Thoracic aorta (tissue), 2 donors: ENCODE measurements at places on chromosomes 4 and X.

- H3K27me3 ChIP-seq, result no peaks in the 10 kb centered on the region
- no peak overlapping the region for H3K27ac ChIP-seq
- no peak overlapping the region for H3K4me3 ChIP-seq
- DNase-seq, result no peak
- H3K4me1 ChIP-seq, result no peaks in the 10 kb centered on the region
- no peaks in the 10 kb centered on the region for H3K36me3 ChIP-seq
Observed at GRCh38 chr4:101252721-101253120, 94.6 kb downstream of the PPP3CA start.

GRCh38 chrX:100207331-100208024 lies 202.6 kb downstream of the PCDH19 start:
- no peaks in the 10 kb centered on the region for H3K36me3 ChIP-seq
- DNase-seq, result no peak
- H3K27me3 ChIP-seq, result no peaks in the 10 kb centered on the region
- H3K27ac ChIP-seq, result no peak overlapping the region
- no peak overlapping the region for H3K4me3 ChIP-seq

GRCh38 chr4:163694385-163694784 lies 199.9 kb downstream of the TMA16 start:
- H3K4me1 ChIP-seq, result no peaks in the 10 kb centered on the region
- H3K27me3 ChIP-seq, result no peaks in the 10 kb centered on the region

DNA sequence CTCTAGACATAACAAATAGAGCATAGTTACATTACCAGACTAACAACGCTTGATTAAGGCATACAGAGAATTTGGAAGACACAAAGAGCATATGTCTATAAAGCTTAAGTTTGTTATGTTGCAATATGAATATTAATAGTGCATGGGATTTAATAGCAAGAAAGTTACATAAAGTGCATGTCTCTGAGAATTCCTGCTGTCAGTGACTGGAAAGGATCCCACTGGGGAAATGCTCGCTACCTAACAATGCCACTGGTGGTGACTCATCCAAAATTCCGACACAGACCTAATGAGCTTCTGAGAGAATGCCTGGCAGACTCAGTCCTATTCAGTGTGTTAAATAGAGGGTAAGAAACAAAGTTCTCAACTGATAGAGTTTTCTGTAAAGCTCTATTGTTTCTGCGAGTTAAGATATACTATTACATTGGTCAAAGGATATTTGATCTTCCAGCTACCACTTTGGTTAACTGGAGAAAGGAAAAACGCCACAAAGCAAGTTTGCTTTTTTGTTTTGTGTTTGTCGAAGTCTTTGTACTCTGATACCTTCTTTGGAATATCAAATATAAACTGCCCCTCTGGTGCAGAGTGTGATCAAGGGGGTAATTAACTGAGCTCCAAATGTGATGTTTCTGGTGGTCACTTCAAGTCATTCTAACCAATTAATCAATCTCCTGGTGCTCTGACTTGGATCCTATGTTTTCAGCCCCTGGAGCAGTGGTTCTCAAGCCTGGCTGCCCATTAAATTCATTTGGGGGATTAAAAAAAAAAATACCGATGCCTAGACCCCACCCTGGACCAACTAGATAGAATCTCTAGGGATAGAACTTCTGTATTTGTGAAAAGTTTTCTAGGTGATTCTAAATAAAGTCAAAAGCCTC lies 107.9 kb downstream of the PALLD start:
- H3K36me3 ChIP-seq, result no peaks in the 10 kb centered on the region
- no peaks in the 10 kb centered on the region for H3K4me1 ChIP-seq
- H3K27ac ChIP-seq, result peak overlapping the region; percentile 27
- H3K27me3 ChIP-seq, result no peaks in the 10 kb centered on the region

DNA sequence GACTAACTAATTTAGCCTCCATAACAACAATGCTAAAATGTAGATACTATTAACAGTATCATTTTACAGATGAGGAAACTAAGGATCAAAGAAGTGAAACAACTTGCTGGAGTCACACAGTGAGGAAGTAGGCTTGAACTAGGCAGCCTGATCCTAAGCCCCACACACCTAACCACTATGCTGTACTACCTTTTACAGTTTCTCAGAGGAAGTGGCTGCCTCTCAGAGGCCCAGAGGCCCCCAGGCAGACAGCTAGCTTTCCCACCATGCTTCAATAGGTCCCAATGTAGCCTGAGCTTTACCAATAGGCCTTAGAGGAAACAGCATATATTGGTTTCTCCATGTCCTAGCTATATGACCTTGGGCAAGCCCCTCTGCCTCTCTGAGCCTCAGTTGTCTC lies 69.4 kb upstream of the PJA1 start:
- no peaks in the 10 kb centered on the region for H3K27me3 ChIP-seq
- no peak for DNase-seq
- H3K4me3 ChIP-seq, result no peak overlapping the region

DNA sequence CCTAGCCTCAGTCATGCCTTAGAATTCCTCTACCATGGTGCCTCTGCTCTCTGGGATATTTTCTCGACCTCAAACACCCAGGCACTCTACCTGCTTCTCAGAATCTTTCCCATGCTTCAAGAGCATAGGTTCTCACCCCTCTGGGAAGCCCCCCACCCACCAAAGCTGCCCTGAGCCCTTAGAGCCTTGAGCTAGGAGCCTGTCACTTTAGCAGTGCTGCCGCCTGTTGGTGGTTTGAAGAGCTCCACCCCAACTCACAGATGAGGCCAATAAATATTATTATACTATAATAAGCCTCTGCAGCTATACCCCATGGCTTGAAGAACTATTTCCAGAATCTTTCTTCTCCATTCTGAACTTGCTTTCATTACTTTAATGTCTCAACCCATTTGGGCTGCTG lies 109.7 kb downstream of the RTL5 start:
- H3K4me3 ChIP-seq, result no peak overlapping the region
- H3K27me3 ChIP-seq, result no peaks in the 10 kb centered on the region
- H3K36me3 ChIP-seq, result no peaks in the 10 kb centered on the region
- H3K4me1 ChIP-seq, result no peaks in the 10 kb centered on the region
- H3K27ac ChIP-seq, result no peak overlapping the region

DNA sequence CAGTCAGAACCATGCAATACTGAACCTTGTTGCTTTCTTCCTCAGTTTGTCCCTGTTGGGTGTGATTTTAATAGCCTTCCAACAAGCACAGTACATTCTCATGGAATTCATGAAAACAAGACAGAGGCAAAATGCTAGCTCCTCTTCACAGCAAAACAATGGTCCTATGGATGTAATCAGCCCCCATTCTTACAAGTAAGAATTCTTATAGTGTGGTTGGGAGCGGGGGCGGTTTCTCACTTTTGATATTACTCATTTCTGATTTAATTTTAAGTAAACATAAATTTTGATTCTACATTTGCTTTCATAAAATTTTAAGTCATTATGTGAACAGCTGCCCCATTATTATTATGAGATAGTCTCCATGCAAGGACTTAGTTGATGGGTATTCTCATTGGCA lies 80.8 kb upstream of the TLR2 start:
- peaks cover 18% of the 10 kb centered on the region for H3K4me1 ChIP-seq
- no peak for DNase-seq
- H3K27ac ChIP-seq, result no peak overlapping the region
- no peak overlapping the region for H3K4me3 ChIP-seq

DNA sequence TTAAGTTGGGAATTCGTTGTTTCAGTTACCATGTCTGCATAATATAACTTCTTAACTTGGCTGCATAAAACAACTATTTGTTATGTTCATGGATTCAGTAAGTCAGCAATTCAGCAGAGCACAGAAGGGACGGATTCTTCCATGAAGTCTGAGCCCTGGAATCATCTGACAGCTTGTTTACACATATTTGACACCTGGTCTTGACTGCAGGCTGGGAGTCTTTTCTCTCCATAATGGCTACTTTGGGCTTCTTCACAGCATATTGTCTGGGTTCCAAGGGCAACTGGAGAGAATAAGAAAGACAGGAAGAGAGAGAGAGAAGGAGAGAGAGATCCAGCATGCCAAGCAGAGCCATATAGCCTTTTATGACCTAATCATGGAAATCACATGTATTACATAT lies 23.1 kb downstream of the CENPC start:
- H3K27ac ChIP-seq, result no peak overlapping the region
- H3K4me3 ChIP-seq, result no peak overlapping the region
- no peaks in the 10 kb centered on the region for H3K27me3 ChIP-seq
- H3K36me3 ChIP-seq, result peaks cover 5% of the 10 kb centered on the region
- H3K4me1 ChIP-seq, result no peaks in the 10 kb centered on the region

DNA sequence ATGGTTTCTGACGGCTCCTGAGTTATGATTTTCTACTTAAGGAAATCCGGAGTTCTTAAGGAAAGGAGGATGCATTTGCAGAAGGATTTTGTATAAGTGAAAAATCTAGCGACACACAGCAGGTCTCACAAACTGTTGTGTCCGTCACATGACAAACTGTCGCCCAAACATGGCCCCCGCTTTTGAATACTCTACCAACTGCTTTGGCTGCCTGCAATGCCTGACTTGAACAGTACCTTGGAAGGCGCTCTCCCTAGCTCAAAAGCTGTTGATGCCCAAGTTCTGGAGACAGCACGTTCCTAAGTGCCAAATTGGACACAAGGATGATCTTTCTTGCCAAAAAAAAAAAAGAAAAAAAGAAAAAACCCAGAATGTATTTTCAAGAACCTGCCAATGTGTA lies 103.2 kb downstream of the ENPP6 start:
- no peak overlapping the region for H3K4me3 ChIP-seq
- no peak overlapping the region for H3K27ac ChIP-seq
- no peaks in the 10 kb centered on the region for H3K36me3 ChIP-seq

DNA sequence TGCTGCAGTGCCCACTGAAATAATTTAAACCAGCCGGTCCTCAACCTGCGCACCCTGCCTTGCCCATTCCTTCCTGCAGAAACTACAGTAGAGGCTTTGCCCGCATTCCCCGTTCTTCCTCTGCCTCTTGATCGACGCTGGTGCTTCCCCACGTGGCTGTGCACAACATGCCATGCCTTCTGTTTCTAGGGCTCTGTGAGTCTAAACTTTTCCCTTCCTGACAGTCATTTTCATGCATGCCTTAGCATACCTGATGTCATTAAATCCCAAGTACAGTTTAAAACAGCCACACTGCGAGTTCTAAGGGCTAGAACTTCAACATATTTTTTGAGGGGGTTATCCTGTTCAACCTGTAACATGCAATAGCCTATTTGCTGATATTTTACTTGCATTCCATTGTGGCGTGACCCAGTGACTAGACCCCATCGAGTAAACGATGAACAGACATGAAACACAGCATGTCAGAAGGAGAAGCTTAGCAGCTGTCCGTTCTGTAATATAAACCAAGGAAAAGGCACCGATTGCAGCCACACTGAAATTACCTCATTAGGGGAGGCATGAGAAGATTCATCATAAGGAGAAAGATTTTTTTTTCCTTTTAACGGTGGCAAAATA lies 232.5 kb downstream of the ARHGAP10 start:
- H3K36me3 ChIP-seq, result peaks cover 35% of the 10 kb centered on the region
- no peak overlapping the region for H3K27ac ChIP-seq
- H3K4me3 ChIP-seq, result no peak overlapping the region
